ENCODE measurements at places on chromosomes 7 and 10.

DNA sequence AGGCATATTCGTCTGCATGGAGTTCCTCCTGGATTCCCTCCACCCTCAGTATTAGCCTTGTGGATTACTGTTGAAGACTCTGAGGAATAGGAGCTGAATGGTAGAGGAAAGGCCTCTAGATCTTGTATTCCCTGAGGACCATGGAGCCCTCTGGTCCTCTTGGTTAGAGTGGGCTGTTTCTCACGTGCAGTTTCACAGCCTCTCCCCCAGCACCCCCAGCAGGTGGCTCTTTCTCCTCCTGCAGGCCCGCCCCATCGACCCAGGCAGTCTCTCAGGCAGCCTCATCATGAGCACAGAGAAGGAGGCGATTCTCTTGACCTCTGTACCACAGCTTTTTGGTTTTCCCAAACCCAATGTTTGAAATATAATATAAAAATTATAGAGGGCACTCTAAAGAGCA is 102.0 kb downstream of the WNT2 start:
- DNase-seq: no peak

DNA sequence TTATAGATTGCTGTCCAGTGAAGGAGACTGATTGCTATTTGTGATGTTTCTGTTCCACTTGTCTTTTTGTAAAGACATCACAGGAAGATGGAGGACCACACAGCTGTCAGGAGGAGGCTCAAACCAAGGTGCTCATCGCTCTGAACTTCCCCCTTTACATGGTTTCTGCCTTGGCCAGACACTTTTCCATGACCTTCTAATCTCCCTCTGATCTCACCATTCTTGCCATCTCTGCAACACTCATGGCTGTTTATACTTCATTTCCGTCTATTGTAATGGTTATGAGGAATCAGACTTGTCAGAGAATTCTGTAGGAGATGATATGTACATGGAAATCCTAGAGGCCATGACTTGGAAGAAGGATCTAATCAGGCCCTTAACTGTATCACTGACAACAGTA is 1.7 kb upstream of the TAS2R5 start:
- DNase-seq: peak; percentile 73

DNA sequence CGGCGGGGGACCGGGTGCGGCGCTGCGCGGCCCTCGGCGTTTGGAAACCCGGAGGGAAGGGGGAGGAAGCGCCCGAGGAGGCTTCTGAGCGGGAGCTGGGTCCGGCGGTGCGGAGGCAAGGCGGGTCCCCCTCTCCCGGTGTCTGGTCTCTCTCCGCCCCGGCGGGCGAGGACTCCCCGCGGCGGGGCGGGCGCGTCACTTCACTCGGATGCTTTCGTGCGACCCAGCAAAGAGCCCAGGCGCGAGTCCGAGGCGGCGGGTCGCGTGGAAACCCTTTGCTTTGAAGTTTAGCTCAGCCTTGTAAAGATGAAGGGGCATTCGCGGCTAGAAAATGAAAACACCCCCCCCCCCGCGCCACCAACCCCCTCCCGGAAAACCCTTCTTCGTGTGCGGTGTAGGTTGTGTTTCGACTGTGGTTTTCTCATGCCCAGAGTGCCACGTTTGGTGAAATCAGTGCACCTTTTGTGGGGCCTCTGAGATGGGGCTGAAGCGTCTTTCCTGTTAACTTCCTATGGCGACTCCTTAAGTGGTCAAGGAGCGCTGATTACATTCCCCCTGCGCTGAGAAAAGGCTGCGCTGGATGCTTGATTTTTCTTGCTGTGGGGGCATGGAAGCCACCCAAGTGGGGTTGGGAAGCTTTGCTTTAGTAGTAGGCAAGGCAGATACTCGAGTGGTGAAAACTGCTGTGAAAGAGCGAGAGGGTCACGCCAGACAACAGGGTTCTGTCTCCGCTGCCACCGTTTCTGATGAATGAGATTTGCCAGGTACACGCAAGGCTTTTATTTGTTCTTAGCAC is 876 bp downstream of the GNAI1 start:
- DNase-seq: no peak

GRCh38 chr10:113443141-113443925 is 109.5 kb upstream of the HABP2 start:
- no peak for DNase-seq

- DNase-seq: no peak
These were observed 204.5 kb upstream of the GHITM start for GRCh38 chr10:83934641-83935338.

DNA sequence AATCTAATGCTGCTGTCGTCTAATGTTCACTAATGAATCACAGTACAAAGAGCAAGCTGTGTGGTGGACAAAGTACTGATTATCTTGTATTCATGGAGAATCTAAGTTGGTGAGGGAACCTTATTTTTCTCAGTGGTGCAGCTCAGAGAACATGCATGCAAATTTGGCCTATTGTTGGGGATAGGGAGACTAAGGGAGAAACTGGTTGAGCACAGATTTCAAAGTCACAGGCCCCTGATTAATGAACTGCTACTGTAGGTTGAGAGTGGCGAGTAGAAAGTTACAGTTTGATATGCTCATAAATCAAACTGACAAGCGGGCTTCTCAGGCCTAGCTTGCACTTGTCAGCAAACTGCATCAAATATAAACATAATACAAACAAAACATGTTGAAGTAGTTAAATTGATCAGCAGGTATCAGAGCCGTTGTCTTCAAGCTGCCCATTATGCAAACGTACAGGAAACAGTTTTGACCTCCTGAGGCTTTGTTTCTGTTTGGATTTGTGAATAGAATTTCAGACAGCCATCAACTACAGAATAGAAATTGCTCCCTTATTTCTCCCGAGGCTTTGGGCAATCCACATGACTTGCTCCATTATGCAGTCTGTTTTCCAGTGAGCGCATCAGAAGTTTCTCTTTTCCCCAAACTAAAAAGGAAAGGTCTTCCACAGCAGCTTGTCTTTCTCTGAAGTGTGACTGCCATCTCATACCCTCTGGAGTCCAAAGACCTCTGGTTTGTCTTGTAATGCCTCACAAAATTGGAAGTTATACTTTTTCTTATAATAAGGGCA is 215.8 kb downstream of the FOXP2 start:
- no peak for DNase-seq

DNA sequence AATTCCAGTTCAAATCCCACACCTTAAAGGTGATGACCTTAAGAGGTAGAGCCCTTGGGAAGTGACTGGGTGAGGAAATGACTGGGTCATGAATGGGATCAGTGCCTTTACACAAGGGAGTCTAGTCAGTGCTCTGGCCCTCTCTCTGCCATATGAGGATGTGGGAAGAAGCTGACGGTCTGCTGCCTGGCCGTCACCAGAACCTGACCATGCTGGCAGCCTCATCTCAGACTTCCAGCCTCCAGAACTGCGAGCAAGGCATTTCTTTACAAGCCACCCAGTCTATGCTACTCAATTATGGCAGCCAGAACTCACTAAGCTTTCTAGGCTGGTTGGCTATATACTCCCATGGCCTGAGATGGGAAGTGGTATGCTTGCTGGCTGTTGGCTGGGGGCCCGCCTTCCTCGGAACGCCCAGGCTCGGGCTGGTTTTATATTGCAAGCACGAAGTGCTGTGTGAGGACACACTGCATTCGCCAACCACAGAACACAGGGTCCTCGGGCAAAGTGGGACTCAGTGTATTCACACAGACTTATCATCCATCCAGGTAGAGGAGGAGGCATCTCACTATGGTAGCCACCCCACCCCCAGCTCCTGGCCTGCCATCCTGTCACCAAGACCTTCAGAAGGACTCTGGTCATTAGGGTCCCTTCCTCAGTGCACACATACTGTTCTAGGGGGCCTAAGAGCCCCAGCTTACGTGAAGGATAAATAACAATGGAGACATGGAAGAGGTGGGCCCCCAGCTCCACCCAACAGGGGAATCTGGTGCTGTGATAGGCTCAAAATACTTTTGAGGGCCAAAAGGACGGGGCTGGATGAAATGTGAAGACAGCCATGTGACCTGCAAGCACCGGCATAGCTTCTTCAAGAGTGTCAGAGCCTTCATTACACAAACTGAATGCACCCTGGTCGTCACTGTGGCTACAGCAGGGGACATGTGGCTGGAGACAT is 49.0 kb downstream of the ZRANB1 start:
- no peak for DNase-seq

GRCh38 chr10:95767884-95768556 is 12.1 kb downstream of the ENTPD1 start:
- DNase-seq: peak; percentile 19

GRCh38 chr7:44145969-44146911 is 5.1 kb upstream of the MYL7 start:
- no peak for DNase-seq

DNA sequence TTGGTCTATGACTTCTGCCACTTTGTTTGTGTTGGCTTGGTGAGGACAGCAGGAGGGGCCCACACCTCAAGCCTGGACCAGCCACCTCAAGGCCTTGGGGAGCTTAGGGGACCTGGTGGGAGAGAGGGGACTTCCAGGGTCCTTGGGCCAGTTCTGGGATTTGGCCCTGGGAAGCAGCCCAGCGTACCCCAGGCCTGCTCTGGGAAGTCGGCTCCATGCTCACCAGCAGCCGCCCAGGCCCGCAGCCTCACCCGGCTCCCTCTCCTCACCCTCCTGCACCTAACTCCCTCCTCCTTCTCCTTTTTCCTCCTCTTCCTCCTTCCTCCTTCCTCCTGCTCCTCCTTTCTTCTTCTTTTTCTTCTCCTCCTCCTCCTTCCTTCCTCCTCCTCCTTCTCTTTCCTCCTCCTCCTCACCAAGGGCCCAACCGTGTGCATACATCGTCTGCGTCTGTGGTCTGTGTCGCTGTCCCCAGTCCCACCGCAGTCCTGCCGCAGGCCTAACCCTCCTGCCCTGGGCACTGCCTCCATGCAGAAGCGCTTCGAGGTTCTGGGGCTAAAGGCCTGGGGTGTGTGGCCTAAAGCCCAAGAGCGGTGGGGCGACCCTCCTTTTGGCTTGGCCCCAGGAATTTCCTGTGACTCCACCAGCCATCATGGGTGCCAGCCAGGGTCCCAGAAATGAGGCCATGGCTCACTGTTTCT is 5.3 kb downstream of the EN2 start:
- DNase-seq: no peak
